SK-N-MC (cell line): ENCODE measurements at places on chromosomes 4 and X.

DNA sequence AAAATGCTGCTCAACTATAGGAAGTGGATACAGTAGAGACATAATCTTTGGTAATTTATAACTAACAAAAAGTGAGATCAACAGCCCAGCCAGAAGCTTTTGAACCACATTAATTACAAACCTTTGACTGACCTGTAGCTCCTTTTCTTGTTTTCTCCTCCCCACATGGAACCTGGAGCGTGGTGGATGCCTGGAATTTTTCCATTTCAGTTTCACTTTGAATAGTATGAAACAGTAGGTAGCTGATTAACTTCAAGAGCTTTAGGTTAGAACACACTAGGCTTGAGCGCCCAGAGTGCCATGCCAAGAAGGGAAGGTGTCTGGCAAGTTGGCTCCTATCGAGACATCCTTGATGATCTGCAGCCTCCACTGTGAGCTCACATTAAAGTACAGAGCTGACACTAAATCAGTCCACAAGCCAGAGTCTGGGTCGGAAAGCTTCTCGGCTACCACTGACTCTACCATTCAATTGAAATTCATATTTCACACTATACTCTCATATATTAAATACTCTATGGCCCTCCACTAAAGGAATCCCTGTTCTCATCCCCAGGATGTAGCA is 143.4 kb downstream of the GLRA2 start:
- DNase-seq = no peak

GRCh38 chr4:75168548-75168947 is 235.6 kb downstream of the PARM1 start:
- no peak for DNase-seq

GRCh38 chrX:53088136-53088974 is 5.6 kb upstream of the KANTR start:
- DNase-seq = no peak

GRCh38 chr4:123200051-123200940 is 196.3 kb upstream of the SPRY1 start:
- no peak for DNase-seq

GRCh38 chr4:54093324-54094240 is 6.4 kb upstream of the GSX2 start:
- no peak for DNase-seq

- no peak for DNase-seq
These were observed 1.8 kb downstream of the AVPR2 start for GRCh38 chrX:153906126-153906917.

- DNase-seq = no peak
These were observed 4.1 kb downstream of the POF1B start for GRCh38 chrX:85375333-85375738.

- DNase-seq = no peak
These were observed 2.1 kb downstream of the PCDH18 start for GRCh38 chr4:137530176-137530575.
